Fibroblast of skin of right biceps (primary cell): ENCODE measurements at places on chromosomes 1 and 21.

GRCh38 chr1:182615468-182616129 is 11.4 kb upstream of the RGS16 start:
- no peak for DNase-seq

GRCh38 chr1:61645476-61645875 is 79.5 kb downstream of the TM2D1 start:
- DNase-seq, result no peak

GRCh38 chr1:98001764-98002163 is 80.9 kb upstream of the DPYD start:
- peak; percentile 29 for DNase-seq

- no peak for DNase-seq
Observed at GRCh38 chr21:41973427-41973831, 19.6 kb upstream of the C2CD2 start.

GRCh38 chr1:18217398-18218043 is 109.9 kb downstream of the IGSF21 start:
- peak; percentile 13 for DNase-seq

DNA sequence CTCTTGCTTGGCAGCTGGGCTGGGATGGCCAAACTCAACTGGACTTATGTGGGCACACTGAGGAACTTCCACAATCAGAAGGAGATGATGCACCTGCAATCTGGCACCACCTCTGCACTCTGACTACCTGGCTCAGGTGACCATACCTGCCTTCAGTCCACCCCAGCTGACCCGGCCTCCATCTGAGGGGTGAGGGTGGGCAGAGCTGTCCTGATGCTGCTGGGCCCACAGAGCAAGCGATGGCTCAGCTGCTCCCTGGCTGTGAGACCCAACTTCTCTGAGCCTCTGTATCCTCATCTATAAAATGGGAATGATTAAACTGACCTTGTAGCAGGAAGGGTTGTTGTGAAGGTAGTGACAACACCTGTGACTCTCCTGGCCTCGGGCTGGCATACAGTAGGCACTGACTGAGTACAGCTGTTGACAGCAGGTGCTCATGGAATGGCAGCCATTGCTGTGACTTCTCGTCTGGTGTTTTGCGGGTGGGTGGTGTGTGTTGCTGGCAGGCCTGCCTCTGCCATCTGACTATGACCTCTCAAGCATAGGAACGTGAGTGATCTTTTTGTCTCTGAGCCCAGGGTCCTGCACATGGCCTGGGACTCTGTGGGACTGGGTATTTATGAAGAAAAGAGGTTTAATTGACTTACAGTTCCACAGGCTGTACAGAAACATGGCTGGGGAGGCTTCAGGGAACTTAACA is 438.5 kb downstream of the PTPRU start:
- DNase-seq, result no peak

- peak; percentile 53 for DNase-seq
Observed at GRCh38 chr1:236035681-236036101, 29.2 kb downstream of the NID1 start.
